ENCODE measurements at places on chromosomes 5 and 9. TPM values are rescaled to one million over a fixed set of nuclear protein-coding genes. Genes with fewer than 3 reads are reported as not detected.

Gene SPATA31A5
- not detected for total RNA-seq

Gene NKD2
- total RNA-seq = not detected

Gene FCN1
- not detected for total RNA-seq

Gene ZDHHC11
- 5.1 TPM for total RNA-seq

Gene VCAN
- total RNA-seq = 1.6 TPM

Gene ENHO
- total RNA-seq = not detected
